ENCODE measurements at places on chromosomes 1 and 21.

DNA sequence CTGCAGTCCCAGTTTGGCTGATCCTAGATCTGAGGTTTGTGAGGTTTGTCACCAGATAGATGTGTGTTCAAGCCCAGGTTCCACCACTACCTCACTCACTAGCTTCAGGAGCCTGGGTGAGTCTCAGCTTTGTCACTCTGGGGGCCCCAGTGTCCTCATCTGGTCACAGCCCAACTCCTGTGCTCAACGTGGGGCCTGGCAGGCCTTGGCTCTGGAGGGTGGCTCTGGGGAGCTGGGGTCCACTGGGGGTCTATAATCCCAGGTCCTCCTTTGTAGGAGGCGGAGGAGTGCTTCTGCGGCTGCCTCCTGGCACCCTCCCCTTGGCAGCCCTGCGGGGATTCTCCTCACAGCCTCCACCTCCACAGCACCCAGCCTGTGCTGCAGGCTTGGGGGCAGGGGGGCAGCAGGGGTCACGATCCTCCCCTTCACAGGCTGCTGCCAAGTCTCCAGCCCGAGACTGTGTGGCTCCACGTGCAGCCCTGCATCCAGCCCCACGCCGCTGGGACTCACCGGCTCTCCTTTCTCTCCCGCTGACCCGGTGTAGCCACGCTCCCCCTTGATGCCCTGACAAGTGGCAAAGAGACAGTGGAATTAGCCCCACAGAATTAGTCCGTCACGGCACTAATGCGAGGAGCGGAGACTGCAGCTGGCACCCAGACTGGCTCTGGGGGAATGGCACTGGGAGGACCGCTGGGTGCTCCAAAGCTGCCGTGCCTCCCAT lies 22.5 kb upstream of the PEF1 start:
- DNase-seq = no peak

- DNase-seq = no peak
Observed at GRCh38 chr1:114035304-114035700, 56.0 kb downstream of the OLFML3 start.

DNA sequence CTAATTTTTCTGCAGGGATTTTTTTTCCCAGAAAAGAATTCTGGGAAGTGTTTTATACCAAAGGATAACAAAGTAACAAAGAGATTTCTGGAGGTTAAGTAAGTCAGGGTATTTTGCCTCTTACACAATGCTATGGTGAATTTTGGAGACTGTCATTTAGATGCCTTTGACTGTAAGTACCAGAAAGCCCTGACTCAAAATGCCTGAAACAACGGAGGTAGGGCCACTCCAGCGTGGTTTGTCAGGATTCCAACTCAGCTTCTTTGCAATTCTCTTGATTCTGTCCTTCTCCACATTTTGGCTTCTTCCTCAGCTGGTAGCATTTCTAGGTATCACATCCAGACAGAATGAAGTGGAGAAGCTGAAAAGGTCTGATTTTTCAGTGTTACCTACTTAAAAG lies 106.5 kb downstream of the UCHL5 start:
- DNase-seq = no peak

GRCh38 chr1:26538480-26539412 lies 9.2 kb downstream of the RPS6KA1 start:
- no peak for DNase-seq

GRCh38 chr1:219664310-219665029 lies 51.6 kb upstream of the ZC3H11B start:
- no peak for DNase-seq

- no peak for DNase-seq
Observed at GRCh38 chr1:242787968-242788367, 263.5 kb upstream of the PLD5 start.

DNA sequence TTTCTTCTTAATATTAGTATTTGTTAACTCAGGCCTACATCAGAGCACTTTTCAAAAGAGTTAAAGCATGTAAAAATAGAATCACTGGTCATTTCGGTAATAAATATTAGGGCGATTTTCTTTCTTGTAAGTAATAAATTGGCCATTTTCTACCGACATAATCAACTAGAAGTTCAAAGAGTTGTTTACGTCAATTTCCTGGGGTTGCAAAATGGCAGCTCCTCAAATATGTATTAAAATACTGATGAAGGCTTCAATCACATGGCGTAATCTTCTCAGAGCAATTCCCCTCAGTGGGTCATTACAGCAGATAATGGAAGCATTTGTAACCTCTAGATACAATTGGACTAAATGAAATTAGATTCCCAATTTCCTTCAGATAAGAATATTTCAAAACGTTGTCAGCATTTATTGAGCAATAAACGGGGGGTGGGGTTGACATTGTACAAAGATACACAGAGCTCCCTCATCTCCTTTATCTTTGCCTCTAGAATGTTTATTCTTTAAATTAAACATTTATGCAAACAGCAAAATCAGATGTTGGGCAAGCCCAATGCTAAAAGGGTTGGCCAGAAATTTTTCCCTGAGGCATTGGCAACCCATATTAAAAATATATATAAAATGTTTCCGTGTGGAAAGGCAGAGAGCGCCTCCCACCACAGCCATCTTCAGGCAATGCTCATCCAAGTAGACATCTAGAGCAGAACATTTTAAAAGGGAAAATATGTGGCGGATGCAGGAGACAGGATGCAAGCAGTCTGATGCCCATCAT lies 240.6 kb downstream of the NCAM2 start:
- DNase-seq = no peak

- no peak for DNase-seq
Observed at GRCh38 chr21:36183144-36183795, 26.6 kb downstream of the DOP1B start.

- no peak for DNase-seq
Observed at GRCh38 chr1:178751046-178751445, 26.0 kb downstream of the RALGPS2 start.

DNA sequence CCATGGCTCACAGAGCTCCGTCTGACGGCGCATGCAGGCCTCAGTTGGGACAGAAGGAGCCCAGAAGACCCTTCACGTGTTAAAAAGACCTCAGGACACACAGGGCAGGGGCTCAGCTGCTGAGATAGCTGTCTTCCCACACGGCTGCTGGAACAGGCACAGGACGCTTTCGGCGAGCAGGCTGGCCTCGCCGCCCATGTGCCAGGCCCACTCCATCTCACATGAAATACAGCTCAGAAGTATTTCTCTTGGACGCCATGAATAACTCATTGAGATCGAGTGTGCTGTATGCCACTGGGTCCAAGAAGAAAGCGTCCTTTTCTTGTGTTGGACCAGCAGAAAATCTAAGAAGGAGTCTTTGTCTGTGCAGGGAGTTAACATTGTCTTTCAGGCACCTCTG lies 69.6 kb downstream of the SIM2 start:
- DNase-seq = no peak

DNA sequence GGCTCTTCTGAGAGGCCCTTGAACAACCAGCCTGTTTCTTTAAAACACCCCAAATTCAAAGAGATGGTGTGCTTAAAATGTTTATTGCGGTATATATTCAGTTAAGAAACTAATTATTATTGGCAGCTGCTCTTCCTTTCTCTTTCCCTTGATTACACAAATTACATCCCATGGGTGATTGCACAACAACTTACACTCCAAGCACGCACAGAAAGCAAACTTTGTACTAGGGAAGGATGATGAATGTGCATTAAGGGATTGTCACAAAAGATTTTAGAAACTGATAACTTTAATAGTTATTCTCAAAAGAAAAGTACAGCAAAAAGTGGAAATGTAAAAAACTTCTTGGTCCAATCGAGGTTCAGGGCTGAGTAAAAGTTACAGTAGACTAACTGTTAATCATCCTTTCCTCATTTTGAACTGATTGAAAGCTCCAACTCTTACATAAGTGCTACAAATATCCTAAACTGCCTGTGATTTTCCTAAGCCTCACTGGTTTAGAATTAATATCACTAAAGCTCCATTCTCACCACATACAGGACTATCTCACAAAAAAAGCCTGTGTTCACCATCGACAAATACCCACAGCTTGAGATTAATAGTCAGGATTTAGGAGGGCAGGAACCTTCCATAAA lies 153.4 kb downstream of the TTLL7 start:
- DNase-seq = no peak

DNA sequence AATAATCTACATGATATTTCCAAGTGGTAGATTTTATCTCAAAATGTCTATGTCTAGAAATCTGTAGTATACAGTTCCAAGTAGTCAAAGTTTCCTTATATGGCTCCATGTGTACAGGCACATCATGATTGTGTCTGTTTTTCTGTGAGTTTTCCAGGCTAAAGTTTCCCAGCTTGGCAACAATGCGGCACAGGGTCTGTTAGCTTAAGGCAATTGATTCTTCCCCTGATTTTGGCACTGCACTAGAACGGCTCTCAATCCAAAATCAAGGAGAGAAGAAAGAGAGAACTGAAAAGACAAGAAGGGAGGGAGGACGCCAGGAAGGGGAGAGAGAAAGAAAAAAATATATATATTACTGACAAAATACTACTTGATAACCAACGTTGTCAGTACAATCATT lies 193.9 kb upstream of the SNX7 start:
- DNase-seq = no peak

- DNase-seq = peak; percentile 29
Observed at GRCh38 chr1:27416387-27417111, 24.1 kb downstream of the GPR3 start.

- no peak for DNase-seq
Observed at GRCh38 chr1:81801651-81802456, 1.1 kb downstream of the ADGRL2 start.
